ENCODE measurements at places on chromosomes 12 and 14.

GRCh38 chr12:57846285-57846576, 298 bp downstream of the CTDSP2 start:
- DNase-seq, result no peak

DNA sequence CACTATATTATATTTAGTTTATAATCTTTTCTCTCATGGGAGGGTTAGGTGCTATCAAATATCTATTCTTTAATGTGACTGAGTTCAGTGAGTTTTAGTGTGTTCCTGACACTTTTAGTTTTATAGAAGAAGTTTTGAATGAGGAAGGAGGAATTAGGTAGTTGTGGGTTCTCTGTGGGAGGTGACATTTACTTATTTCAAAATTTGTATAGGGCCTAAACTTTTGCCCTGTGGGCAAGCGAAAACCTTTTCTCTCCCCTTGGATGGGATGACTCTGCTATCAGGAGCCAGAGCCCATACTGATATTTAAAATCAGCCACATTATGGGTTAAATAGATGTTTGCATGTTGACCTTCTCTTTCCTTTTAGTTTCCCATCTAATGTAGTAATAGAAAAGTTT, 43.6 kb downstream of the SPATS2 start:
- no peak for DNase-seq

- no peak for DNase-seq
These were observed 50.0 kb downstream of the KDM2B start for GRCh38 chr12:121530600-121531355.

- no peak for DNase-seq
These were observed 239.4 kb upstream of the KRR1 start for GRCh38 chr12:75750716-75751306.

DNA sequence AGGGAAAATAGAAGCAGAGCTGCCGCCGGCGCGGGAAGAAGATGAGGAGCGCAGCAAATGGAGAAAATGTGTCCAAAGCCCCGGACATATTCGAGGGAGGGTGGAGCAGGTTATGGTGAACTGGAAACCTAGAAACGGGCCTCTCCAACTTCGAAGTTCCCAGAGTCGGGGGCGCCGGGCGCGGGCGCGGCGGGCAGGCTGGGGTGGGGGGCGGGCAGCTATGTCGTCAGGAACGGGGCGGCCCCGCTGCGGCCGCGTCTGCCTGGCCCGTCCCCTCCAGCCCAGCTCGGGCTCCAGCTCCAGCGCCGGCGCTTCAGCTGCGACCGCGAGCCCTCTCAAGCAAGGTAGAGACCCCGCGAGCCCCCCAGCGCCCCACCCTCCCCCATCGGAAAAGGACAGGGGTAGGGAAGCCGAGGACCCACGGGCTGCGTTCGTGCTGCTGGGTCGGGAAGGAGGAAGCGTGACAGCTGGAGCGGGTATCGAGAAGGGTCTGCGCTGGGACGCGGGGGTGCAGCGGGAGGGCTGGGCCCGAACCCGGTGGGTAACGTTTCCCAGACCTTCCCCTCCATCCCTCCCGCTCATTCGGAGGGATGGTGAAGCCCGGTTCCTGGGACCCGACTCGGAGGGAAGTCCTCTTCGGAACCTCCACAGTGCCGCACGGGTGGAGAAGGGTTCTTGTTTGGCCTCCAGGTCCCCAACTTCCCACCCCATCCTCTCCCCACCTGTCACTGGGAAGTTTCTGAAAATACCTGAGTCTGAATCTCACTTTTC, 1.0 kb downstream of the DGKA start:
- no peak for DNase-seq

DNA sequence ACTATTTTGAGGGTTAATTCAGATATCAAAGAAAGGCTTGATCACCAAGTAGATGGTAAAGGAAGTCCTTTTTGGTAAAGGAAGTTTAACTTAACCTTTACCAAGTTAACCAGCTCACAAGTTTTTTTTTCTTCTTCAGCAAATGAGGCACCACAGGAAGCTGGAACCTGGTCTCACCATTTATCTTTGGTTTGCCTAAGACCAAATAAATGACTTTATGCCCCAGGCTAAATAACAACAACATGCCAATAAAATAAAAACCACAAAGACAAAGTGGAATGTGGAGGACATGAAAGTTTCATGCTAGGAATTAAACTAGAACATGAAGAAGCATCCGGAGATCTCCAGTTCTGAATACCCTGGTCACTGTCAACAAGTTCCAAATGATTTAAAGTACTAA, 116.8 kb upstream of the PRICKLE1 start:
- DNase-seq, result no peak

DNA sequence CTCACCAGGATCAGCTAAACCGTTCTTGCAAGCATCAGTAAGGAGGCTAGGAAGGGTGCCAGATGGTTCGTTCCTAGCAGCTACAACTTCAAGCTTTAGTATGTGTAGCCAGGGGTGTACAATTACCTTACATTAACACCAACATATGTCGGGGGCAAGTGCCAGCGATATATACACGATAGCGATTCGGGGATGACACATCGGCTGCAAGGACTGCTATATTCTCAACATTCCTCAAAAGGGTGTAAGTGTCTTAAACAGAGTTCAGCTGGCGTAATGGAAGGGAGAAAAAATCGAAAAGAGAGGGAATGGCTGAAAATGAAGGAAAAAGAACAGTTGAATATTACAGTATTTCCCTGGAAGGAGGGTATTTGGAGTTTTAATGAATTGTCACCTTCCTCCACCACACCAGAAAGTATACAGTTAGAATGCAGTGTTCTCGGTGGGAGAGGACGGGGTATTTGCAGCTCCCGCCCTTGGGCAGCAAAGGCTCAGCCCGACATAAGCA, 545 bp downstream of the LIMA1 start:
- DNase-seq, result no peak

DNA sequence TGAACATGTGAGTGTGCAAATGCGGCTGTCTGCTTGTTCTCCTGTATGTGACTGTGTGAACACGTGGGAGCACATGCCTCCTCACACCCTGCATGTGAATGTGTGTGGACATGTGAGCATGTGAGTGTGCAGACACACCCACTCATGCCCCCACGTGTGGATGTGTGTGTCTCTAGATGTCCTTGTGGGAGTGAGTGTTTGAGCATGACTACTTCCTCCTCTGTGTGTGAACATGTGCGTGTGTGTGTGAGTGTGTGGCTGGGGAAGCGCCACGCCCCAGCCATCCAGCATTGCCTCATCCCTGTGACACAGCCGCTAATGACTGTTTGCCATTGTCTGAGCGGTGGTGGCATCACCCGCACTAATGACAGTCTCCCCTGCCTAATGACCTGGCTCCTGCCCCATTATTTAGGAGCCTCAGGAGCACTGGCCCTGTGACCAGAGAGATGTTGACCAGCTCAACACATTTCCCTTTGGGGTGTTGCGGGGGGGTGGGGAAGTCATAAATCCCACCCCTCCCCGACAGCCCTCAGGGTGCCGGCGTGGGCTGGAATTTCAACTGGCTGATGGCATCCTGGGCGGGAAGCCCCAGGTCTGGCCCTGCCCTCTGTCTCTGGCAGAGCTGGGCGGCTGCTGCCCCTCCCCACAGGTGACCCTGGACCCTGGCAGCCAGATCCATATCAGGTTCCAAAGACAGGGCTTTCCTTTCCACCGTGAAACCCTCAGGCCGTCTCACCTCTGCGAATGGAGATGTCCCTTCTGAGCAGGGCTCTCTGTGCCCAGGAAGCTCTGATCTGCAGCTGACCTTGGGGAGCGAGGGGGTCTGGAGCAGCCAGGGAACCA, 11.5 kb upstream of the KRT80 start:
- DNase-seq, result no peak

GRCh38 chr14:43031598-43031997, 1424.9 kb downstream of the LRFN5 start:
- no peak for DNase-seq

DNA sequence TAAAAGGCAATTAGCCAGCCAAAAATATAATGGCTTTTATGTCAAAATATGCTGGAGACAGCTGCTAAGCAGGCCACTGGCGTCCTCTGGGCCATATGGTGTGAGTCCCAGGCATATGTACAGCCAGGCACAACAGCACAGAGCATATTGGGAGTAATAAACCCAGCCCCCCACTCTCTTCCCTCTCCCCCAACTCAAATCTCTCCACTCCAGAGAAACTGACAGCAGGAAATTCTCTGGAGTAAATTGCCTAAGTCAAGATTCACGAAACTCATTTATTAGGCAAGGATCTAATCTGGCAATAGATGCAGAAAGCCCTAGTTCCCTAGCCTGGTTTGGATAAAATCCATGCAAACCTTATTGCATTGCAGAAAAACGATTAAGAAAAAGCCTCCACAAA, 147.9 kb upstream of the SEL1L start:
- no peak for DNase-seq

GRCh38 chr14:75454963-75455546, 27.2 kb downstream of the JDP2 start:
- no peak for DNase-seq

DNA sequence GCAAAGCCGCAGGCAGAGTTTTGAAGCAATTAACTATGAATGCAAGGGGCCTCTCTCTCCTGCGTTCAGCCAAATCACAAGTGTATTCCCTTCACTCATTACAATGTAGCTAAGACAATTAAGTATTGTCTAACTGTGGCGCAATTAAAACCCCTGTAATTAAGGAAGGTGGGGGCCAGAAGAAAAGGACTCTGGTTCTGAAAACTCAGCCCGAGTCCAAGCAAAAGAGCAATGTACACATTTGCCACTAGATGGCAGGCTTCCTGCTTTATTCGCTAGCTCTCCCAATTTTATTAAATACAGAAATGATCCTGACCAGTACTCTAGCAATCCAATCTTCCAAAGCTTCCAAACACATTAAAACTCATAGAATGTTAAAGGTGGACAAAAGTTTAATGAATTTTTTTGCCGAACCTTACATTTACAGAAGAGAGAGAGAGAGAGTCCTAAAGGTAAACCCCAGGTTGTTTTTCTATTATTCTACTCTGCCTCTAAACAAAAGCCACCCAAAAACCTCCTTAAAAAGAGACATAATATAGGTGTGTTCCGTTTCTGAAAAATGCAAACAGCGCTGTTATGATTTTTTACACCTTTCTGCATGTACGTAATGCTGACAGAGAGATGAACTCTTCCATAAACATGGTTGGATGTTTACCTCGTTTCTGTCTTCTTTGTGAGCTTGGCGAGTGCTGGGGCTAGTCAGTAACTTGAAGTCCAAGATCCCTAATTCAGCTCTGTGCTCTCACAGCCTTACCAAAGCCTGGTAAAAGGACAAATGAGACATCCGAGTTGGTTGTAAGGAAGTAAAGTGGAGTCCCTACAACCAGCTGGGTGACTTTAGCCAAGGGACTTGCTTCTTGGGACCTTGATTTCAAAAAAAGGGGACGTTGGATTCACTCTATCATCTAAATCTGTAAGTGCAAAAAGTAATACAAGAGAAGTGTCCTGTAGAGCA, 50.9 kb upstream of the VASH1 start:
- DNase-seq, result peak; percentile 46

GRCh38 chr12:7207866-7208625, 18.6 kb downstream of the PEX5 start:
- DNase-seq, result no peak

DNA sequence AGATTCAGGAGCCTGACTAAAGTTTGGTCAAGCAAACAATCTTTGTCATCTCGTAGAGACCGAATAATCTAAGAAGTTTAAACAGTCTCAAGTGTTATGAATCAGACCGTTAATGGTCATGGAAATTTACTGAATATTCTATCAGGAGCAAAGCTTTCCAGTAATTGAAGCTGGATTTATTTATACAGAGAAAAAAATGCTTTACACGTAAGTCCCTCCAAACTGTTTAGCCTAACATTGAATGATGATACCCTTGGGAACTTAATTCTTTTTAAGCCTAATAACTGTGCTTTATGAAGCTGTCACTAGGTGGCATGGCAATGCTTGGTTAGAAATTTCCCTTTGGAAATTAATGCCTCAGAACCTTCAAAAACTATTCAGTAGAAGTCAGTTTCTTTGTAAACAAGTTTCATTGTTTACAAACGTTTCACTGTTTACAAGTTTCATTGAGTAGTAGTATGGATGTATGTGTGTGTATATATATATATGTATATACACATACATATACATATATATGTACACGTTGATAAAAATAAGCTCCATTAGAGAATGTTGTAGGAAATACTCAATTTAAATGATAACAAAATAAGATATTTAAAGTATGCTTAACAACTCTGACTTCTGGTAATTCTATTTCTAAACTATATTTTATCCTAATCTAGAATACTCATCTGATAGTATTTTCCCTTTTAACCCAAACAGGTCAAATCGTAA, 32.1 kb downstream of the DEPDC4 start:
- no peak for DNase-seq

DNA sequence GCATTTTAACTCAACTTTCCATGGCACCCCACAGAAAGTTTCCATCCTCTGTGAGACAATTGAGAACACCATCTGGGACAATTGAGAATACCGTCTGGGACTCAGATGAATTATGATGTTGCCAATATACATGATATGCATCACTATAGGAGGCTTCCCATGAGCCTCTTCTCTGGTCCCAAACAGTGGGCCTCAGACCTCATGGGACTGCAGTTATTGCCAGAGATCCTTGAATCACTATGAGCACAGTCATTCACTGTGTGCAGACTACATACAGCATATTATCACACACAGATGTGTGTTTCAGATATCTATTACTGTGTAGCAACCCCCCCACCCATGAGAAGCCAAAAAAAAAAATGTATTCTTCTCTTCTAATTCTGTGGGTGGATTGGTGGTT, 134.4 kb downstream of the GXYLT1 start:
- DNase-seq, result no peak

DNA sequence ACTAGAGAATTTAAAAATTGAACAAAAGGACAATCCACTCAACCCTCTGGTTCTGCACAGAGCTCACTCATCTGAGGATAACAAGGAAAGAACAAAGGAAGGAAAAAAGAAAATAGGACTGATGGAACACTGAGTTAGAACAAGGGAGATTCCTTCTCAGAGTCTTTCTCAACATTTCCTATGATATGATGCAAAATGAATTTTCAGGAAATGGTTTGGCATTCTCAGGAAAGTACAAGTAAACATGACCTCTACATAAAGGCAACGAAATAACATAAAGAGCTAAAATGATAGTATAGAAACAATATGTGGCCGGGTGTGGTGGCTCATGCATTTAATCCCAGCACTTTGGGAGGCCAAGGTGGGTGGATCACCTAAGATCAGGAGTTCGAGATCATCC, 135.8 kb downstream of the ITPR2 start:
- no peak for DNase-seq

DNA sequence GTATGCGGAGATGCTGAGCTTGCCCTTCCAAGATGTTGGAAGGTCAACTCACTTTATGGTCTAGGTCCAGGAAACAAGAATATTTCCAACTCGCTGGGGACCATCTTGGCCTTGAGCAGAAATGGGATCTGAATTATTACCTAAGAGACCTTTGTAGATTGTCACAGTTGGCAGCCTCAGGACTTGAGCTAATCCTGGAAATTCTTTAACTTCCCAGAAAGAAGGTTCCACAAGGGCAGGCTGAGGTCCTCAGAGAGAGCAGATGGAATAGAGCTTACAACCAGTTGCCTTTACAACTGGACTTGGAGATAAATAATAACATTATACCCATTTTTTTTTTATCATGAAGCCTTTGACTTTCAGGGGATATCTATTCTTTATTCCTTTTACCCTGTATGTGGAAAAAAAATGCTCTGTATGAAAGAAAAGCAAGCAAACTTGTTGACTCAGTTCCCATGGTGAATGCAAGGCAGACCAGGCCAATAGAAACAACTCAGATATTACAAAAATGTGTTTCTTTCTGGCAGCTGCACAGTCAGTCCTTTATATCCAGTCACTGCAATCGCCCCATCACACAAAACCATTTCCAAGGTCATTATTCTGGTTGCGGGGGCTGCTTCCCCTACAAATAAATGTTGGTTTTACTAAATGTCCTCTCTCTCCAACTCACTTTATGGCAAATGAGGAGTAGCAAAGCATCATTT, 401.4 kb downstream of the ZFP36L1 start:
- DNase-seq, result no peak
